Left hindlimb (tissue), 1 donor: ENCODE measurements at places on chromosomes 12 and 14.

DNA sequence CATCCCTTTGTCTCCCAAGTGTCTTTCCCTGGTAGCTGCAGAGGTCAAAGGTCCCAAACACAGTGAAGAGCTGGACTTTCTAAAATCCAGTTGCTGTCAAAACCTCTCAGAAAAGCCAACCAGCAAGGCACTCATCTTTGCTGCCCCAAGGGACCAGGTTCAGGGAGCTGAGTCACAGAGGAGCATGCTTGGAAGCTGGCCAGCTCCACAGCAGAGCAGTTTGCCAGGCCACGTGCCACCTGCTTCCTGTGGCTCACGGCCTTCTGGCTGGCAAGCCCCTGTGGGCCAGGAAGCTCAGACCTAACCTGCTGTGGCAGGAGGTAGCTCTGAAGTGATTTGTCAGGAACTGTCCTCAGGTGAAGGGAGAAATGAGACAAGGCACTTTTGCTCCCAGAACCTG, 3.6 kb downstream of the ISCU start:
- no peak for DNase-seq

- no peak for DNase-seq
Measured at GRCh38 chr12:55676707-55677106, 31.0 kb downstream of the ITGA7 start.

- no peak for DNase-seq
Measured at GRCh38 chr12:85834378-85834777, 1.8 kb downstream of the RASSF9 start.

DNA sequence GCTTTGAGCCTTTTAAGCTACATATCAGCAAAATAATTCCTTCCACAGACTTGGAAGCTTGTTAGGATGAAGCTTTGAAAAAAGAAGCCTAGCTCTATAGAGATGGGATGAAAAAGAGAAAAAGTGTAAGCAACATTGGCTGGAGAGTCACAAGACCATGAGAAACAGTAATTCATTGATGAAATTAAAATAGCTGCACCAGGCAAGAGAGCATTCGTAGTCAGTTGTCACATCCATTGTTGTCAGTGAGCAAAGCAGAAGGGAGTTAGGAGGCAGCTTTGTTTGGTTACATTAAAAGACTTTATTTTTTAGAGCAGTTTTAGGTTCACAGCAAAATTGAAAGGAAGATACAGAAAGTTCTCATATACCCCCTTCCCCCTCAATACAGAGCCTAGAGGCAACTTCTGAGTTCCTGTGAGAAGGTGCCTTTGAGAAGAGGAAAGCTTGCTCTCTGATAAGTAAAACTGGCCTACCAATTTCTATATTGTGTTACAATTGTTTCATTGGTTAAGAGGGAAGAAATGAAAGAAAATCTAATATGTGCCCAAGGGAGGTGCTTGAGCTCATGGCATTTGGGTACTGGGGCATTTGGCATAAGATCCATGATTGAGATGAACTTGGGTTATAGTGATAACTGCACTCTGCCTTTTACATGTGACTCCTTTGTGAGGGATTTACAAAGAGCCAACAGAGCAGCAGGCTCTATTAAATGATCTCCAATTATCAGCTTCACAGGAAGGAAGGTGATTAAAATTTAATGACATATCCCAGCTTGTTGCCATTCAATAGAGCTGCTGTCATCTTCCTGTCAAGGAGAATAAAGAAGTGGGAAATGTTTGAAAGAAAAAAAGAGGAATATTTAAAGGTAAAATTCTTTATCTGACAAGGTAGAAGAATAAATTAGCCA, 361.3 kb upstream of the TMTC1 start:
- DNase-seq, result no peak

GRCh38 chr14:22185191-22185590, 403.8 kb downstream of the DAD1 start:
- DNase-seq, result no peak

DNA sequence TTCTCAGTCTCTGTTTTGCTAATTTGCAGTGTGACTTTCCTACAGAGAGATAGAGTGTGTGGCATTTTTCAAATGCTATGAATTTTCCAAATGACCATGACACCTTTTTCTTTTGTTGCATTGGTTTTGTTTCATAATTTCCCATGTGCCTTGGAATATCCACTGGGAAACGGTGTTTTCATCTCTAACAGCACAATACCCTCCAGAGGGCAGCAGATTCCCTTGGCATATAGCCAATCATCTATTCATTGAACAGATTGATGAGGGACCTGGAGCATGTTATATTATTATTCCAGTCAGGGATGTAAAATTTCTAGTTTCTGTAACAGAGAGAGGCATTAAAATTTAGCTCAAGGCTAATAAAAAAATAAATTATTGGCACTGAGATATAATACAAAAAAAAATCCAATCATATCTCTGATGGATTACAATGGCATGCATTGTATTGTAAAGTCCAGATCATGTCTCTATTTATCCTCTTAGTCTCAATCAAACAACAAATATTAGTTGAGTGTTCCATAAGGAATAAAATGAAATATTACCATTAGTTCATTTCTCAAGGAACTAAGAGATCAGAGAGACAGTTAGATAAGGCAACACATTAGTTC, 29.6 kb upstream of the NTN4 start:
- no peak for DNase-seq

DNA sequence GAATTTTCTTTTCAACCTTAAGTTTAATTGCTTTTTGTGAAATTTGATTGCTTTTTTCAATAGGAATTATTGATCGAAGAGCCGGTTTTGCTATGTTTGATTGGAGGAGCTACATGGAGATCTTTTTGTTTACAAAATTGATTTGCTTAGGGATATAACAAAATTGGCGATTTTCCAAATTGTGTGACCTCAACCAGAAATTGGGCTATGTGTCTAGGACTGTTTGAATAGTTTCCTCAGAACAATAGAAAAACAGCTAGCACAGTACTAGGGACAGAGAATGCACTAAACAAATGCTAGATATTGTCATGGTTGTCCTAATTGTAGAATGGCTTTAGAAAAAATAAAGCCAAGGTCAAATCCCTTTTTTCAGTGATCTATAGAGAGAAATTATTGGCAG, 2.4 kb downstream of the SLC17A8 start:
- DNase-seq, result no peak

- peak; percentile 35 for DNase-seq
Measured at GRCh38 chr12:71266606-71267005, 108.8 kb upstream of the TSPAN8 start.
